Stimulated activated CD8-positive, alpha-beta memory T cell treated with anti-CD3 and anti-CD28 coated beads, Interleukin-4, amount 100 ng/mL, for 1 hour (primary cell): ENCODE measurements at places on chromosomes 3 and 15.
A peak's percentile ranks its signal among the peaks of the same experiment; 100 is the strongest.

GRCh38 chr15:73925848-73926218 is 429 bp upstream of the LOXL1 start:
- no peak for DNase-seq

- DNase-seq: no peak
Observed at GRCh38 chr15:27681038-27681437, 418.1 kb downstream of the OCA2 start.

DNA sequence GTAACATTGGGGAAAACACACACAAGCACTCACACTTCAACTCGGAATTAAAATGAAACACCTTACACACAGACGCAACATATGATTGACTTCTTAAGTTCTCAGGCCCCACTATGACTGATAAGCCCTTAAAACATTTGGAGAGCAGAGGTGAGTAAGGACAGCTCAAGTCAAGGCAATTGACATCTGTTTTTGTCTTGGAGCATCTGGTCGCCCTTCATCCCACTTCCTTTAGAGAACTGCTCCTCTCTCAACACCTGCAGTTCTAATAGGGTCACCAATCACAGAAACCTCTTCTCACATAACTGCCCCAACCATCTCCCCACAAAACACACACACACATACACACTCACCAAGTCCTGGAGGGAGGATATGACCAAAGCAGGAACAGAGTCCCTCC is 43.4 kb downstream of the ERC2 start:
- no peak for DNase-seq

GRCh38 chr3:64143409-64144130 is 81.7 kb downstream of the PRICKLE2 start:
- DNase-seq: no peak

DNA sequence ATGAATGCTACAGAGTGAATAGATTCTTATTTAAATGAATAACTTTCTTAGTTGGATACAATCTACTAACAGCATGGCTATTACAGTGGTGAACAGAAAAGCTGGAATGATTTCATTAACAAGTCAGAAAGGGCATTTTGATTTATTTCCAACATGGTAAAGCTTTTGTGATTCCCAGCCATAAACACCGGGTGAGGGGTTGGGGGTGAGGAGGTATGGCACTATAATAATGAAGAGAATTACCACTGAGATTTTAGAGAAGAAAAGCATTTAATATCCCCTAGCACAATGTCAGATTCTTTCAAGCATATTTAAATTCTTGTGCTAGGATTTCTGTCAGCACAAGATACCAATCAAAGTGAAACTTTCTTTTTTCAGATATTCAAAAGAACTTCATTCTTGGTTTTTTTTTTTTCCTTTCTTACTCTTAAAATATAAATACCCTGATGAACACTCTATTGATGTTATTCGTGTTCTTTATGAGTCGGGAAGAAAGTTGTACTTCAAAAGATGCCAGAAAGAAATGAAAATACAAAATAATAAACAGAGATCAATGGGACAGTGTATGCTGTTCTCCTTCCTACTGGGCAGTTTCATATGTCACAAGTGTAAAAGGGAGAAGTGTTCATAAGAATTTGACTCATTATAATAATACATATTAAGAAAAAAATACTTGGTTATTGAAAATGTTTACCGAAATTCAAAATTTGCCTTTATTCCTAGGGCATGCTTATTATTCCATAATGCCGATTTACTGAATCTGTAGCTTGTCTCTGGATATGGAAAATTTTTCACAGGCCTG is 522.8 kb downstream of the CADM2 start:
- no peak for DNase-seq

DNA sequence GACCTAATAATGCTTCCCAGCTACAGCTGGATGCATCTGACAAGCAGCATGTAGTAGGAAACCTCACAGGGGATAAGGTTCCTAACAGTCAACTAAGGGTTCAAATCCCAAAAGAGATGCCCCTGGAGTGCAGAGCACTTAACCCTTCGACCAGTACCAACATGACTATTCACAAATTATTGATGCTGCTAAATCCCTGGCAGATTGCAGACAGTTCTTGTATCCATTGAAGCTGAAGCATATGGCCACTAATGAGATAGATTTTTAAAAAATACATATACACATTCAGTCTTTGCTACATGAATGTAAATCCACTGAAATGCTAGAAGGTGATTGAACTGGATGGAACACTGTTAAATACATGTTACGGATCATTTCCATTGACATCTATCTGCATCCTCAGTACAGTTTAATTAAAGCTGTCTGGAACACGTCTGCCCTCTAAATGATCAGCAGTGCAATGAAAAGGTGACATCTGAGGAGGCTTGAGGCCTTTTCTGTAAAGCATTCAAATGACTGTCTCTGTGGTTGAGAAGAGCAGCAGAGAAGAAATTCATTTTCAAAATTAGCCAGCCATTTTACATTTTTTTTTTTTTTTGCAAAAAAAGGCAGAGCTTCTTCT is 19.5 kb upstream of the NANOGP8 start:
- DNase-seq: no peak

- DNase-seq: no peak
Observed at GRCh38 chr15:57343498-57343897, 32.8 kb upstream of the CGNL1 start.

- DNase-seq: no peak
Observed at GRCh38 chr3:1082108-1082507, 10.7 kb upstream of the CNTN6 start.

- DNase-seq: no peak
Observed at GRCh38 chr15:39792844-39793335, 10.2 kb upstream of the FSIP1 start.

- DNase-seq: no peak
Observed at GRCh38 chr3:59510576-59510975, 460.8 kb upstream of the CFAP20DC start.

DNA sequence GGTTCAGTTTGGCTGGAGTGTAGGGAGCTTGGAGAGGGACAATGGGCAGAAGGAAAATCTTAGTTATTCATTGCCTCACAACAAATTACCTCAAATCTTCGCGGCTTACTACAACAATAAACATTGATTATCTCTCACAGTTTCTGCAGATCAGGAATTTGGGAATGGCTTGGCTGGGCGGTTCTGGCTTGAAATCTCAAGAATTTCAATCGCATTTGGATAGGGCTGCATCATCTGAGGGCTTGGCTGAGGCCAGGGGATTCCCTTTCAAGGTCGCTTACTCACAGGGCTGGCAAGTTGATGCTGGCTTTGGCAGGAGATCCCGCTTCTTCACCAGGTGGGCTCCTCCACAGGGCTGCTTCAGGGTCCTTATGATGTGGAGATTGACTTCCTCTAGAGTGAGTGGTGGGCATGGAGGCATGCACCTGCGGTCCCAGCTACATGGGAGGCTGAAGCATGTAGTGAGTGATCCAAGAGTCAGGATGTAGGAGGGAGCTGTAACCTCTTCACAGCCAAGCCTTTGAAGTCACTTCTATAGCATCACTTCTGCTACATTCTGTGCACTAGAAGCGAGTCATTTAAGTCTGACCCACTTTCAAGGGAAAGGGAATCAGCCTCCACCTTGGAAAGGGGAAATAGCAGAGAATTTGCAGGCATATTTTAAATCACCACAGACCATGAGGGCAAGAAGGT is 63.1 kb downstream of the CDC25A start:
- no peak for DNase-seq

DNA sequence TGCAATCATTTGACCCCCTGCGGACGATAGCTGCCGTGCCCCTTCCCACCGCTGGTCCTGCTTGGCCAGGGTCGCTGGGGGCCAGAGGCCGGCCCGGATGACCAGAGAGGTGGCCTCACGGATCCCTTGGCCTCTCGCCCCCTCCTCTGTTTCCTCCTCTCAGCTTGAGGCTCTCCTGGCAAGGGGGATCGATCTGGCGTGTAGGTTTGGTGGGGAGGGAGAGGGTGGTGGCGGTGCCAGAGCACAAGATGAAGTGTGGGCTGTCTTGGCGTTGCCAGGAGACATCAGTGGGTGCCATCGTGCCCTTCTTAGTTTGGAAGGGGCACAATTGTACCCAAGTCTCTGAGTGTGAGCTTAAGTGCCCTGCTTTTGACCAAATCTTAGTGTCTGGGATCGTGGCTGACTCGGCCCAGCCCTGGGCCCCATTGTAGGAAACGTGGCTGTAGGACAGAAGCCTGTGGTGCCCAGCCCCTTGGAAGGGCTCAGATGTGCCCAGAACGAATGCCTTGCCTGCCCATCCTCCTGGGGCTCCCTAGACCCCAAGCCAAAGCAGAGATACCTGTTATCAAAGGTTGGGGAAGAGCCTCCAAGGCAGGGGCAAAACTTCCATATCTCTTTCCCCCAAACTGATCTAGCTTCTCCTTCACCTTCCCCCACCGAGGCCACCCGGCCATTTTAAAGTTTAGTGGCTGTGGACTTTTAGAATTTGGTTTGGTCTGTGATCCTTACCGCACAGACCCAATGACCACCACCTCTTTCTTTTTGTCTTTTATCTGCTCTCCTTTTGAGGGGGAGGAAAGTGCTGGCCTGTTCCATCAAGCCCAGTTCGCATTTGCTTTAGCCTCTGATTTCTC is 14.4 kb downstream of the NR2F2 start:
- no peak for DNase-seq

DNA sequence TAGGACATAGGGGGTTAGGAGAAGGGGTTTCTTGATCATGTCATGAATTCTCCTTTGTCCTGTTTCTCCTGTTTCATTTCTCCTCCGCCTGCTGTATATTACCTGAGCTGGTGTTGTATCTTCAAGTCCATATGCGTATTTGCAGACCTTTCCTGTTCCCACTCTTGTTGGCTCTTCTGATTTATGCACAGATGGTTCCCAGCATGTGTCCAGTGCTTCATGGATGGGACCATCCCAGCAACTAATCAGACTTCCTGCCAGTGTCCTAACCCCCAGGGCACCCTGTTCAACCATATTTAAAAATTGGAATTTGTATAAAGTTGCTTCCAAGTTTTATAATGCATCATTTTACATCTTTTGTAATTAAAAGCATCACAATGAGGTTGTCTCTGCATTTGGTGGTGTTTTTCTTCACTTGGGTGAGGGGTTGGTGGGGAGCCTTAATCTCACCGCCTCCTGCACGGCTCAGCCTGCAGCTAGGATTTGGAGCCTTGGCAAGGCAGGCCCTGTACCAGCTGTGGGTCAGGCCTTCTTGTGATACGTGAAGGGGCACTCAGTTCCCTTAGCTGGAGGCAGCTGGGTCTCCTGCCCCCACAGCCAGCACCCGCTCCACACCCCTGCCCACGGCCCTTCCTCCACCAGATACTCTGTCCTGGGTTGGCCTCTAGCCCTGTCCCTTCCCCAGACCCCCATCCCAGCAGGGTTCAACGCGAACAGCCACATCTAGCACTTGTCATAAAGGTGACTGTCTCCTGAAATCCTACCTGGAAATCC is 72.0 kb upstream of the BLM start:
- no peak for DNase-seq

GRCh38 chr3:98536456-98537017 is 4.8 kb downstream of the GPR15 start:
- no peak for DNase-seq

- no peak for DNase-seq
Observed at GRCh38 chr3:50396502-50396901, 37.2 kb upstream of the TMEM115 start.

DNA sequence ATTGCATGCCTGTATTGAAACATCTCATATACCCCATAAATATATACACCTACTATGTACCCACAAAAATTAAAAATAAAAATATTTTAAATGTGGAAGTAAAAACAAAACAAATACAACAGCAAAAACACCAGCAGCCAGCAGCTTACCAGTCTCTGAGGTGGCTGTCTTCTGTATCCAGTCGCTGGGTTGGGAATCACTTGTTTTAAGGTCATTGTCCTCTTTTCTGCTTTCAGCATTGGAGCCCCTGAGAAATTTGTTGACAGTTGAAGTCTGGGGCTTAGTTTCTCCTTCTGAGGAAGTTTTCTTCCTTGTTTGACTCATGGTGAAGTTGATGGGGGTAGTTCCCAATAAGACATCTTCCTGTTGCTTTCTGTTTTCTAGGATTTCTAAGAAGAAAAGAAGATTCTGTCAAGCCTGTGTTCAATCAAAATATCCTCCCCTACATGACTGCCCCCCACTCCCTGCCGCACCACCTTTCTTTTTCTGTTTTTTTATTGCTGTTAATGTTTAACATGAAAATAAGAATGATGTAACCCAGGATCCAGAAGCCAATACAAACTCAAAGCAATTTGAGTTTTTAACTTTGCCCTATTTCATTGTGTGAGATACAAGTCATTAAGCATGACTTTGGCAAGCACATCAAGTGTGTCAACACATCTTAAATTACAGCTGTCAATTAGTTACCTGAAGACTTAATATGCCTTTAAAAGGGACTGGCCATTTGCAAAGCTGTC is at the start of gene LRRC31:
LRRC31 (minus strand) TSS at position 452 of the 737 bp plus-strand sequence; CDS start at position 324, 128 bp downstream.
- no peak for DNase-seq

- DNase-seq: no peak
Observed at GRCh38 chr3:114418724-114419543, 125.1 kb downstream of the TIGIT start.

GRCh38 chr3:58463181-58463941 is 28.5 kb upstream of the KCTD6 start:
- peak; percentile 36 for DNase-seq

DNA sequence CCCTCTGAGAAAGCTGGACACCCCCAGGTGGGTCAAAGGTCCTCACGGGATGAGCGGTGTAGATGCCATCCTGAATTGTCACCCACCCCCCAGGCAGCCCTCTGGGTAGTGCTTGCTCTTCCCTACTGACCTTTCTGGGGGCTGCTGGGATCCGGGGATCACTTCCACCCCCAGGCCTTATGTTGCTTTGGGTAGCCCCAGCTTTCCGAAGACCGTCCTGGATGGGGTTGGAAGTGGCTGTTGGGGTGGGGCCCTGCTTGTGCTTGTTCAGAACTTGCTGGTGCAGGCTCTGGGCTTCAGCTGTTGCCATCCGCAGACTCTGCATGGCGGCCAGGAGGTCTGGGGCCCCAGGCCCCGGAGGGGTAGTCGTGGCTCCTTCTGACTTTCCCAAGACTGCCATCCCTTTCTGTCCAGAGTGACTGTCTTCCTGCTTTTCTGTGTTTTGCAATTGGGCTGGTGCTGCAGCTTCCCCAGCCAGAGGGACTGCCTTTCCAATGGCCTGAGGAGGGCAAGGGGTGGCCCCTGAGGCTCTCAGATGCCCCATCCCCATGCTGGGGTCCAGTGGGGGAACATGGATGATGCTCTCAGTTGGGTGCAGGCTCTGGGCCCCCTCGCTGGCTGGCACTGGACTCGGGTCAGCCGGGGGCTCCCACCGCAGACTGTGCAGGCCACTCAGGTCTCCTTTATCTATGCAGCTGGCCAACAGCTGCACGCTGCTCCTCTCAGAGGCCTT is 6.3 kb downstream of the XIRP1 start:
- DNase-seq: no peak
